ENCODE measurements at places on chromosomes 4 and X. TPM values are rescaled to one million over a fixed set of nuclear protein-coding genes. Genes with fewer than 3 reads are reported as not detected.

- DNase-seq = no peak
These were observed 50.3 kb upstream of the HGFAC start for GRCh38 chr4:3391422-3391821.

DNA sequence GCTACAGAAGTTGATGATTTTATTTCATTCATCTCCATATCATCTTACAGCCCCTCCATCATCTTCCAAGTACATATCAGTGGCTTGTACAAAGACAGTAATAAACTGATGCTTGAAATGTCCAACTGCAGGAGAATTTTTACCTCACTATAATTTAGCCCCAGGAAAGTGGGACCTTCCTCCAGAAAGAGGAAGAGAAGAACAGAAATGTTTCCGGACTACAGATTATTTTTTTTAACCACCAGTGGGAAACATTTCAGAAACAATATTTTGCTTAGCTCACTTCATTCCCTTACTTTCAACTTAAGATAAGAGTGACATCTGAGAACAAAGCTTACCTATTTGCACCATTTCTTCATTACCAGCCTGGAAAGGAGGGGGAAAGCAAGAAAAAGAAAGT, 2.0 kb downstream of the ADAMTS3 start:
- no peak for DNase-seq

GRCh38 chr4:154626793-154627484, 14.5 kb upstream of the FGG start:
- peak; percentile 61 for DNase-seq

- DNase-seq = no peak
These were observed 459.8 kb upstream of the FGF16 start for GRCh38 chrX:76987381-76987780.

DNA sequence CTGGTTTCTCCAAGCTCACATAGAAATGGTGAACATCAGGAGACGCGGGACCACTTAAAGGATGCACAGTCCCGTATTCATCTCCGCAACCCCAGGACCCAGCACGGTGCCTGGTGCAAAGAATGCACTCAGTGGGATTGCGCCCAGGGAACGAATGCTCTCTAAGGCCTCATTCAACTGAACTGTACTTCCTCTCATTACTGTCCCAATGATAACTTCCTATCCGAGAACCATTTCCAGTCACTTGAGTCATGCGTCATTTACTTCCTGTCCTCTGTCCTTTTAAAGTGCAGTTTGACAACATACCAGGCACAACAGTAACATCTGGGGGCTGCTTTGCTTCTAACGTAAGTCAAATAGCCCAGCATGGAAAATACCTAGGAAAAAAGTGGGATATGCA, 75.7 kb downstream of the RBM47 start:
- DNase-seq = no peak

DNA sequence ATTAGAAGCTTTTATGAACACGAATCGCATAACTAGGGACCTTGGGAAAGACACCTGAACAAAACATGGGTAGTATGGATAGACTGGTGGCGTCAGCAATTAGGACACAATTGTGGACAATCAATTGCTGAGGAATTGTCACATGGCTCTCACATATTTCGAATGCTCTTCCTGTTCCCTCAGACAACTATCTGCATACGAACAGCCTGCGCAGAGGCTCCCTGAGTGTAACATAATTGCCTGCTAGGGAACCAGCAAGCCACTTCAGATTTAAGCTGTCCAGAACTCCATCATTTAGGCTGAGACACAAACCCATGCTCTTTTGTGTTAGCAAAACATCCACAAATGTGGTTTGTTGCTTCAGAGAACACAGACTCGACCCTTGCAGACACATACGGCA, 160.8 kb downstream of the MGST2 start:
- no peak for DNase-seq

DNA sequence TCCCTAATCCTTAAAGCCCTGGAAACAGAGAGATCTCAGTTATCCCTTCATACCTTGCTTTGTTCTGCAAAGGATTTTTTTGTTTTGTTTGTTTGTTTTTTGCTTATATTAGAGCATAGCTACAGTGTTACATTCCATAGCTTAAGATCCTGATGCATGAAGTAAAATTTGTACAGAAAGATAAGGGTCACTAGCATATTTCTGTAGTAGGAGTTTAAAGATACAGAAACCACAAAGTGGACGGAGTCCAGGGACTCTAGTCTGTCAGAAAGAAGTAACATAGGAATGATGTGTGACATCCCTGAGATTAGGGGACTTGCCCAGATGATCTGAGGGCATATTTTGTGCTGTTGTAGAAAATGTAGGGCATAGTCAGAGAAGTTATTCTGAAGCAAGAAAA, 151.9 kb upstream of the PLAC1 start:
- no peak for DNase-seq

DNA sequence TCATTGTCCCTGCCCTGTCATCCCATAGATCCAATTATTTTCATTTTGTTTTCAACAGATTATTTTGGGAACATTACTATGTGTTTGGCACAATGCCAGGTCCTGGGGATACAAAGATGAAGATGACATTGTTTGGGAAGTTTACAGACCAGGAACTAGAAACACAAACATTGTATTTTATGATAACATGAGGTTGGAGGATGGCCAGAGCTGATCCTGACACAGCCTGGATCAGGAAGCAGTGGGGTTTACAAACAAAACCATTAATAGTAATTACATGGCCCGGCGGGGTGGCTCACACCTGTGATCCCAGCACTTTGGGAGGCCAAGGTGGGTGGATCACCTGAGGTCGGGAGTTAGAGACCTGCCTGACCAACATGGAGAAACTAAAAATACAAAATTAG, 29.9 kb downstream of the CLRN2 start:
- no peak for DNase-seq

GRCh38 chr4:55931833-55932232, 16.9 kb upstream of the CEP135 start:
- DNase-seq = no peak

GRCh38 chr4:4496592-4497372, 45.1 kb downstream of the STX18 start:
- DNase-seq = no peak

SHROOM2 gene
- total RNA-seq = 12.5 TPM

TLR6 gene
- total RNA-seq = 0.98 TPM

TRMT44 gene
- 41.2 TPM for total RNA-seq

KLF8 gene
- 9.6 TPM for total RNA-seq

MAB21L2 gene
- 14.2 TPM for total RNA-seq

PNMA5 gene
- not detected for total RNA-seq

NEIL3 gene
- 5.9 TPM for total RNA-seq
